ENCODE measurements at places on chromosomes 3 and 15.

DNA sequence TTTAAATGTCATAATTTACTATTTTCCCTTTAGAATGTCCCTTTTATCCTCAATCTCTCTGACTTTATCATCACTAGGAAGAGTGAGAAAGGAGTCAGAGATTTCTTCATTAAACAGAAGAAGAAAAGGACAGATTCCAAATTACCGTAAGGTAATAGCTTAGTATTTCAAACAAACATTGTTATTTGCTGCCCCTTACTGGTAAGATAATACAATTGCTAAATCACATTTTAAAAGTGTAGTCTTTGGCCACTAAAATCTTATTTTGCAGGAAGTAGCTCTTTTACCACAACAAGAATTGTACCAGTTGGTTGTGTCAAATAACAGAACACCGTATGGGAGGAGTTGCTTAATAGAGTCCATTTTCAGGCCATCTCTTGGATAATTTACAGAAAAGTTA lies 53.7 kb downstream of the CGGBP1 start:
- no peak for DNase-seq

DNA sequence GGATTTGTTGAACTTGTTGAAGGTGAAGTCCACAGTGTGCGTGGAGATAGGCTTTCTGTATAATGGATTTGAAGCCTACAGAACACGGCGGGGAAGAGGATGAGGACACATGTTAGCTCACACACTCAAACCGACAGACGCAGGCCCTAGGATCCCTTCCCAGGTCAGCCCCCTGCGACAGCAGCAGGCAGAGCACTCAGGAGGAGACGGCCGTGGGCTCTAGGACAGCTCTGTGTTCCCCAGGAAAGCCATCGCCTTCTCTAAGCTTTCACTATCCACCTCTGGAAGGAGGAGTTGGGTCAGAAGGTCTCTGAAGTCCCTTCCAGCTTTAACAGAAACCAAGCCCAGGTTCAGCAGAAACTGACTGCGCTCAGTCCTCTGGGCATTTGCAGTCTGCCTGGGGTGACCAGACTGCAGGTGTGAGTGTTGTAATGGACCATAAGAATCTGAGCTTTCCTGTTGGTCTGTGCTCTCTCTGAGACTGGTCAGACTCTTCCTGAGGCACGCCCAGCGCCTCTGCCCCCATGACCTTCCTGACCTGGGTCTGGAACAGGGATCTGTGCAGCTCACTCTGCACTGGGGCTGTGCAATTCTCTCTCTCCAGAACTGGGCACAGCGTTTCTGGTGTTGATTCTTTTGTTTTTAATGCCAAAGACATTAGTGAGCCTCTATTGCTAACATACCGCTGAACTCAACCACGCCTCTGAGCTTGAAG lies 33.5 kb downstream of the UMPS start:
- DNase-seq = no peak

- DNase-seq = no peak
Observed at GRCh38 chr3:158845765-158846350, 44.0 kb downstream of the MFSD1 start.

- no peak for DNase-seq
Observed at GRCh38 chr3:53496984-53497383, 2.6 kb downstream of the CACNA1D start.

GRCh38 chr3:147930232-147930807 lies 521.2 kb downstream of the ZIC1 start:
- no peak for DNase-seq

DNA sequence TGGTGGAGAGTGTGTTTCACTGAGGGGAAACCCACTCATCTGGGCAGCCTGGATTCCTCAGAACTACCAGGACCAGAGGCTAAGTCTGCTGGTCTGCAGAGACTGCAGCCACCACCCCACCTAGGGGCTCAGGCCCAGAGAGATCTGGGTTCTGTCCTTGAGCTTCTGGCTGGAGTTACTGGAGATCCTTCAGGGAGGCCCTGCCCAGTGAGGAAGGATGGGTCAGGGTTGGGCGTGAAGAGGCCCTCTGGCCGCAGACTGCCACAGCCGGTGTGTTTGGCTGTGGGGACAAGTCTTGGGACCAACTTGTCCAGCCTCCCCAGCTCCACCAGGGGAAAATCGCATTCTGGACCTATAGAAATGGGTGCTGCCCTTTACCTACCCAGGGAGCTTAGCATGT lies 235.3 kb upstream of the CBLB start:
- DNase-seq = no peak

DNA sequence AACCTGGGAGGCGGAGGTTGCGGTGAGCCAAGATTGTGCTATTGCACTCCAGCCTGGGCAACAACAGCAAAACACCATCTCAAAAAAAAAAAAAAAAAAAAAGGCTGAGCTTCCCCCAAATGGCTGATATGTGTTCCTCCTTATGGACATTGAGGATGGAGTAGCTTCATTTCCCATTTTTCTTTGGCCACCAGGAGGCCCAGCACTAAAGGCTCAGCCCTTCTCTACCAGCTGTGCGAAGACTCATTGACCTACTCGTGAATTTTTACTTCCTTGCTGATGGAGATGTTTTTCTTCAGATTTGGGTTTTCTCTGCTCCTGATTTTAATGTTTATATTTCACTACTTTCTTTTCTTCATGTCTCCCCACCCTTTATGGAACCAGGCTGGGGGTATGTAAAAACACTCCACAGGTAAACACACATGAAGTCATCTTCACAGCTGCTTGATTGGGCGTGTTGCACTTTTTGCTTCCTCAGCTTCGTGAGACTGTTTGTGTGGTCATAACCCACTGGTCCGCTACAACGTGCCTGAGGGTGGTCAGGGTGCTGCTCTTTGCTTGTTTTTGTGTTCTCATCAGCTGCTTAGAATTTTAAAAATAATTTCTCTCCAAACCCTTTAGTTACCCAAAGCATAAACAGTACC lies 13.5 kb downstream of the SEMA4B start:
- no peak for DNase-seq

DNA sequence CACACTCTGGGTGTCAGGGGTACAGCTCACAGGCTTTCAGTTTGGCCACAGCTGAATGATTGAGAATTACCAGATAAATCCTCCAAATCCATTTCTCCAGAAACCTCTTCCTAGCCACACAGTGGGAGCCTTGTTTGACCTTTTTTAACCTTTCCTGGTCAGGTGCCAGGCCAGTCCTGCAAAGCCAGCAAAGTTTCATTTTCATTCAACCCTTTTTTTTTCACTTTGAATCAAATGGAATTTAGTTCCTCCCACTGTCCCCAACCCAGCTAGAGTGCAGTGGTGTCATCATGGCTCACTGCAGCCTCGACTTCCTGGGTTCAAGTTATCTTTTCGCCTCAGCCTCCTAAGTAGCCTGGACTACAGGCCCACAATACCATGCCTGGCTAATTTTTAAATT lies 67.8 kb downstream of the NSUN3 start:
- DNase-seq = no peak

GRCh38 chr3:37967260-37967881 lies 23.2 kb upstream of the VILL start:
- DNase-seq = peak; percentile 47

- DNase-seq = no peak
Observed at GRCh38 chr15:60160909-60161308, 156.8 kb downstream of the FOXB1 start.

Data from activated T-cell treated with anti-CD3 and anti-CD28 coated beads for 48 hours (primary cell).